ENCODE measurements at places on chromosomes 7 and 10.

- DNase-seq, result no peak
Observed at GRCh38 chr7:105849122-105849855, 27.1 kb downstream of the ATXN7L1 start.

DNA sequence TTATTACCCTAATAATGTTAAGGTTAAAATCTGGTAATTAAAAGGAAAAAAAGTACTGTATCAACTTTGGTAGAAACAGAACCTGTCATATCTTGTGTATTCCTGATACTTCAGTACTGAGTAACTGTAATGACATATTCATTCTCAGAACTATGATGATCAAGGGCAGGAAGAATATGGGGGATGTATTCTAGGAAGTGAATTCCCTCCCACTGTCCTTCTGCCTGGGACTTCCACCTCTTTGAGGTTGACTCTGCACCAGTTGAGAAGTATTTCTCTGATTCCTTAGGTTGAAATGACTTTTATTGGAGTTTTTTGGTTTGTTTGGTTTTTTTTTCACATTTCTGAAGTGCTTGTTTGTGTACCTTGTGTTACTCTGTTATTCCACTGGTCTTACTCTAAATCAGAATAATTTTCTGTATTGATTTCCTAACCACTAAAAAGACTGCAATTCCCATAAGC lies 36.9 kb downstream of the WASL start:
- DNase-seq, result no peak

- no peak for DNase-seq
Observed at GRCh38 chr7:122791959-122792545, 89.3 kb upstream of the RNF148 start.

DNA sequence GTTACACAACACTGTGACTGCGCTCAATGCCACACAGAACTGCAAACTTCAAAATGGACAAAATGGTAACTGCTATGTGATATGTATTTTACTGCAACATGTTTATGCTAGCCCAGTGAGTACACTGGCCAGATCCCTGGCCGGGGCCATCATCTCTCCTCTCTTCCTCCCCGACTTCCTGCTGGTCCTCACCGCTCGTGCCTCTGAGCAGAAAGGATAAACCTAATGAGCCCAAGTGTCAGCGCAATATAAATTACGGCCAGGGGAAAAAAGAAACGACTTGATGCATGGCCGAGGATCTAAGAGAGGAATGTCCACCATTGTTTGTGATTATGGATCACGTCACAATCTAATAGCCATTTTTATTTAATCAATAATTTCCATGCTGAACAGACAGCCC lies 225.2 kb downstream of the GLI3 start:
- DNase-seq, result no peak

DNA sequence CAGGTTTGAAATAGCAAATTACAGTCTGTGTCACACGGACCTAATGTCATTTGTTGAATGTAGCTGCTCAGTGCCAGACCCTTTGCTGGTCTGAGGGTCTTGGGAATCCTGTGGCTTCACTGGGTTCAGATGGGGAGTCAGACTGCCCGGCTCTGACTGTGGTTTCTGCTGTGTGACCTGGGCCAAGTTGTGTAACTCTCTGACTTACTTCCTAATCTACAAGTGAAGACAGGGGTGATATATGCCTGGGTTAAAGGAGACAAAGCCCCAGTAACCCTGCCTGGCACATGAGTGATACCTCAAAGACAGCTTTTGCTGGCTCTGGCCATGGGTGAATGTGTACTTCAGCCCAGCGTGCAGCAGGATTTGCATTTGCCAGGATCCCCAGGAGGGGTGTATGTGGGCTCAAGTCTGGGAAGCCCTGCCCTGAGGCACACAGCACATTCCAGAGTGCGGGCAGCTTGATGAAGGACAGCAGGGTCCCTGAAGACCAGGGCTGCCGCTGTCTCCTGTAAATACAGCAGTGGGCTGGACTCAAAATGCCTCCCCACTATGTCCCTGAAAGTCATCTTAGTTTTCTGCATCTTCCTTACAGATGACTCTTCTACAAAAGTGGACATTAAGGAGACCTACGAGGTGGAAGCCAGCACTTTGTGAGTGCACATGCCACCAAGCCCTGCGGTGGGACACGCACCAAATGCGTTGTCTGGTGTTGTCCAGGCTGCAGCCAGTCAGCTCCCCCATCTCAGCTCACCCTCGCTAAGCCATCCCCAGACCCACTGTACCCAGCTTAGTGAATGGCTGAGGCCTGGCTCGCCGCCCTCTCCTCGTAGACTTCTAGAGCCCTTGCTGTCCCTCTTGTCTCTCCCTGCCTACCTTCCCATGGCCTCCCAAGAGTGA lies 16.4 kb downstream of the NACAD start:
- no peak for DNase-seq

All from uterus (tissue), 4 donors.